ENCODE measurements at places on chromosomes 4 and X.

- DNase-seq, result peak; percentile 57
These were observed 27.8 kb upstream of the WDFY3 start for GRCh38 chr4:84994280-84994679.

DNA sequence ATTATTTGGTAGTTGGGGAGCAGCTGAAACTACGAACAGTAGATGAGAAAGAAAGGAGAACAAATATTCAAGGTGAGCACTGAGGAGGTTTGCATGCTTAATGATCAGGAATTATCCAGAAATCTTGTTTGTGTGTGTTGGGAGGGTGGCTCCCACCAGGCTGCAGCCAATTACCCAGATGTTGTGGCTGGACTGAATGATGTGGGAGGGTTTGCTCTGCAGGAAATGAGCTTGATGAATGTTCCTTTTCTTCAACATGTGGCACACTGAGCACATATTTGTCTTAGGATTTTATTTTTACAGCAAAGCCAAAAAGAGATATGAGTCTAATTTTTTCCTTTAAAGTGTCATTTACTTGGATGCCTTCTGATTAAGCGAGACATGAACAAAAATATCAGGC, 48.3 kb upstream of the AMOT start:
- DNase-seq, result no peak

GRCh38 chrX:76520273-76521054, 93.0 kb downstream of the MAGEE1 start:
- no peak for DNase-seq

DNA sequence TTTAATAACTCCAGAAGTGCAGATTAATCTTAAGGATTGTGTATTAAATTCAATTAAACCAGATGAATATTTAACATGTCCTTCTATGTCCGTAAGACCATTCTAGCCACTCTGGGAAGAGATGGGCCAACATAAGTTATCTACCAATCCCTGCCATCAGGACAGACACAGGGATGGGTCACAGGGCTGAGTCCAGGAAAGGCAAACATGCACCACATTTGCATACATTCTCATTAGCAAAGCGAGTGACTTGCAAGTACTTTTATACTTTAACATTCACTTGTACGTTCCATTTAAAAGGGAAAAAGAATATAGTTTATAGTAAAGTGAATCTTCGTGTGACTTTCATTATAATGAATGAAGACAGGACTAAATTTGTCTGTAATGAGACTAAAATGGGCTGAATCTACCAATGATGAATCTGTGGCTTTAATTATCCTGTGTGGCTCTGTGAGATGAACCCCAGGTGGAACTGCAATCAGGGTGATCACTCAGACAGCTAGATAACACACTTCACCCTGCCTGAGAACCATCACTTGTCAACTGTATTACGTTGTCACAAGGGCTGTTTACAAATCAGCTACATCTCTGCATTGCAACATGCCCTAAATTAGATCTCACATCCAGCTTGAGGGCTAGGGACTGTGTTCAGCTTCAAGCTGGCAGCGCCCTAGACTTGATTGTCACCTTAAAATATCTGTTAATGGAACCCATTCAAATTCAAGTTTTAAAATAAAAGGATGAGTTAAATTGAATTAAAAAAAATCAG, 77.2 kb downstream of the SH3KBP1 start:
- DNase-seq, result no peak

- no peak for DNase-seq
These were observed 52.1 kb upstream of the STOX2 start for GRCh38 chr4:183852910-183853547.

- peak; percentile 56 for DNase-seq
These were observed 64.5 kb upstream of the STX18 start for GRCh38 chr4:4606321-4606720.

GRCh38 chrX:131646106-131646505, 102.2 kb downstream of the OR13H1 start:
- no peak for DNase-seq

GRCh38 chr4:23500894-23501449, 388.9 kb downstream of the PPARGC1A start:
- DNase-seq, result no peak

- DNase-seq, result no peak
These were observed 40.8 kb downstream of the ARSD start for GRCh38 chrX:2888309-2888708.

- no peak for DNase-seq
These were observed 4.6 kb downstream of the PNMA5 start for GRCh38 chrX:152989292-152989658.

DNA sequence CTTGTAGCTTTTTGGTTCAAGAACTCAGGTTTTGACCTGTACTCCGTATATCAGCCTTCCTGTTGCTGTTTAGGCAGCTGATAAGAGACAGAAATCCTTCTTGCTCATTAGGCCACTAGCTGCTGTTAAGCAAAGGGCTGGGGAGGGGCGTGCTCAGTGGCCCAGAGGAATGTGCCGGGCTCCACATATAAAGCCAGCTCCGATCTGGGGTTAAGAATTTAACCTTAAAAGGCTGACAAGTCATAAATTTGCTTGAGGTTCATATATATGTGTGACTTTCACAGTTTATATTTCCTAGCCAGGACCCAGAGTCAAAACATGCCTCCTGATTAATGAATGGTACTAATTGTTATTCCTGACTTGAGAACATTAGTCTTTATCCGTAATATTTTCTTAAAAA, 15.3 kb downstream of the GPC3 start:
- peak; percentile 73 for DNase-seq

GRCh38 chr4:142846729-142847596, 862 bp upstream of the INPP4B start:
- DNase-seq, result peak; percentile 73

DNA sequence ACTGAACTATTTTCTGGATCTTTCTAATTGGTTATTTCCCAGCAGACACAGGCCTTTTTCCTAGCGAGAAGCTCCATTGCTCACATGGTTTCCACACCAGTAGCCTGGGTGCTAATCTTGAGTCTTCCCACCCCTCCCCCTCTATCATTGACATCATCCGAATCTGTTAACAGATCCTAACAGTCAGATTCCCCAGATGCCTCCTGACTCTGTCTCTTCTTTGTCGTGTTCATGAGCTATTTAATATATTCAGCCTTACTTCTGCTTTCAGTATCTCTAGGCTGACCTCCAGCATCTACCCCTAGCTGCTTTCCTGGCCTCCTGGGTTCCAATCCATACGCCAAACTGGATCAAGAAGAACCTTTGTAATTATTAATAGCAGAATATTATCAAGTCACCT, 85.0 kb downstream of the CLNK start:
- no peak for DNase-seq

GRCh38 chr4:978957-979701, 5.8 kb upstream of the DGKQ start:
- peak; percentile 77 for DNase-seq

- DNase-seq, result no peak
These were observed 42.9 kb upstream of the PROM1 start for GRCh38 chr4:16126714-16127113.

DNA sequence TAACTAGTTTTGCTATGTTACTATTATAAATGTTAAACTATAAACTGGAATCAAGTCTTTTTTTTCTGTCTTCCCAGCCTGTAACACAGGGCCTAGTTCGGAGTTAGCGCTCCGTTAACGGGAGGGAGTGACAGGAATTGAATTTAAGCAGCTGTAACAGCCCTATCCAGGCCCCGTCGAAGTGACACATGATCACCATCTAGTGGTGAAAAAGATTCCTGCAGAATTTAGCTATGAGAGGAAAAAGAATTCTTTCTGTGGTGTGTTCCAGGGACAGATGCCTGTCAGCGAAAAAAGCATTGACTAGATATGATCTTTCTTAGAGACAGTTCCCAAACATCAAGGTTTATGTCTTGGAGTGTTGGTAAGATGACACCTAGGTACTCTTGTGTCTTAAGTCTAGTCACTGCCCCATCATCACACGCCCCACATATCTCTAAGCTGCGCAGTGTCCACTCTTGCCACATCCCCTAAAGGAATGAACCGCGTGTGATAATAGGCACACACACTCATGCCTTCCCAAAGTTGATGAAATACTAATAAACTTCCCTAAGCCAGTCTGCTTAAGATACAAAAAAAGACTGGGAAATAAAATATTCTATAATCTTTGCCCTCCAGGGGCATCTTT, 2.1 kb downstream of the GAB3 start:
- DNase-seq, result peak; percentile 60

DNA sequence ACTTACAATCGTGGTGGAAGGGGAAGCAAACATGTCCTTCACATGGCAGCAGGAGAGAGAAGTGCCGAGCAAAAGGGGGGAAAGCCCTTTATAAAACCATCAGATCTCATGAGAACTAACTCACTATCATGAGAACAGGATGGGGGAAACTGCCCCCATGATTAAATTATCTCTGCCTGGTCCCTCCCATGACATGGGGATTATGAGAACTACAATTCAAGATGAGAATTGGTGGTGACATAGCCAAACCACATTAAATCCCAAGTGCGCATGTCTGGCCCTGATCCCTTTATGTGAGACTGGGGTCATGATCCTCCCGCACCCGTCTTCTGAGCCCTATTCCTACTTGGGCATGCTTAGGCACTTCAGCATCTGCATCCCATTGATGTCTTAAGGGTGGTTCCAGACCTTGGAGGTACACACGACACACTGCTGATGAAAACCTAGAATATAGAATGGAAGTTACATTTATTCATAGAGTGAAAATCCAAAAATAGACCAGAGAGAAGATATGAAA, 116.0 kb downstream of the PTTG2 start:
- no peak for DNase-seq

DNA sequence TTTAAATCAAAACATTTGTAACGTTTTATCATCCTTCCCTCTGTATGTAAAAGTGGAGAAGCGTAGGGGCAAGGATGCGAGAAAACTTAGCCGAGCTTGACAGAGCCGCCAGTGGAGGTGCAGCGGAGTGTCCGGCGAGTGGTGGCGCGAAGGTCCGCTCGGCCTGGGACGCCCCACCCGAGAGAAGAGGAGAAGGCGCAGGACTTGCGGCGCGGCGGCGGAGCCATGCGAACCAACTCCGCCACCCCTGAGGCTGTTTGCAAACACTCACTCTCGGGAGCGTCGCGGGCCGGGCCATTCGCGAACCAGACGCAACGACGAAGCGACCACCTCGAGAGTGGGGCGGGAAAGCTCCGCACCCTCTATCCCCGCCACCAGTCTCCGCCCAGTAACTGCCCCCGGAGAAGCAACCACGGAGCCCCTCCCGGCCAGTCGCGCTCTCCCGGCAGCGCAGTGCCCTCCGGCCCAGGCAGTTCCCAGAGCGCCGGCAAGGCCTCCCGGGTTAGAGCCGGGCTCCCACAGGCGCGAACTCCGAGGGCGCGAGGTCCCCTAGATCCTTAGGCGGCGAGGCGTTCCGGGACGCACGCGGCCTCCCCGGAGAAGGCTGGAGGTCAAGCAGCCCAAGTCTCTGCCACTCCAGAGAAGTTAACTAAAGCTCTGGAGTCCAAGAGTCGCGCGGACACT, 2.3 kb upstream of the MAB21L2 start:
- DNase-seq, result peak; percentile 80

- peak; percentile 92 for DNase-seq
These were observed 104.7 kb downstream of the MAML3 start for GRCh38 chr4:140049024-140049848.

DNA sequence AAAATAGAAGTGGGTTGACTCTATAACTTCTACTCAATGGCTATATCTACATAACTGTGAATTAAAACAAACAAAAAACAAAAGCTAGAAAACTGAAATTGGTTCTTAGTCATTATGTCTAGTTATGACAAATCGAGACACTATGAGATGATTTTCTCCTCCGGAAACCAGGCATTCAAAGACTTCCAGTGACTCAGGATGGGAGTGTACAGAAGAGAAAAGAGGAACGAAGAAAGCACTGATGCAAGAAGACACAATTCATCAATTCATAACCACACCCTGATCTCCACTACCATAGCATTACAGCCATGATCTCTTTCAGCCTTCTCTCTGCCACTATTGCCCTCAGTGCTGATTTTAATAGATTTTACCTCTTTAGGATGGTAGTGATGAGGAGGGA, 253.6 kb downstream of the CBLL2 start:
- no peak for DNase-seq

DNA sequence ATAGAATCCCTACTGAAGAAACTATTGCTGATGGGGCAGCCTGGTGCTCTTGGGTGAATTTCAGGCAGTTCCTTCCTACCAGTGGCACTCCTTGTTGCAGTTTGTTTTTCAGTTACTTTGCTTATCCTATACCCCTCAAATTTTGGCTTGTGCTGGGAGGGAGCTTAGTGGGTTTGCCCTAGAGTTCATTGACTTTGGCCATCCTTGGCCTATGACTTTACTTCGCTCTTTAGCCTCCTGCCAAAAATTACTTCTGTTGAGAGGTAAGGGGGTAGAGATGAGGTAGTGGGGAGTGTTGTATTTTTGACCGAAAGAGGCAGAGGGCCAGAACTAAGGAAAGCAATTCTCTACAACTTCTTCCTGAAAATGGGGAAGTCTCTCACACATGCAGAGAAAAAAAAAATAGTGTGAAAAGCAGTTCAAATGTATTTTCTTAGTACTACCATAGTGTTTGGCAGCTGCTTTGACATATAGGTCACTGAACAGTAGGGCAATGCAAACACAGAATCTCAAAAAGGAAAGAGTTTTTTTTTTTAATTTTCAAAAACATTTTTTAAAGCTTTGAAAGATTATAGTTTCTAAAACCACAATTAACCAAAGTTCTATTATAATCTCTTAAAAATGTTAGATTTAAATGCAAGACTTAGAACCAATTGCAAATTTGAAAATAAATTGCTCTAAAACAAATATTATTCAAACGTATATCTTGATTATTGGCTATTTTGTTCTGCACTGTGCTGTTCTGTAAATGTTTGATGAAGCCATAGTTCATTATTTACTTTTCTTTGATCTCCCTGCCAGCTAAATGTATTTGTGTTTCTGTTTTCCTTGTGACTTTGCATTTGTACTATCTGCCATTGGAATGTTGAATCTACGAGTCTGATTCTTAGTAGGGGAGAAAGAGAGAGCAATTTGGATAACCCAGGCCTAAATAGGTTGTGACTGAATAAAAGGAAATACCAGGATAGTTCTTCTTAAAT, 73.6 kb downstream of the DCK start:
- no peak for DNase-seq

- DNase-seq, result peak; percentile 59
These were observed 245.2 kb upstream of the CENPE start for GRCh38 chr4:103443324-103443723.

GRCh38 chr4:18319431-18319830, 297.9 kb upstream of the LCORL start:
- DNase-seq, result no peak

- no peak for DNase-seq
These were observed 16.2 kb downstream of the GBA3 start for GRCh38 chr4:22708961-22709360.

DNA sequence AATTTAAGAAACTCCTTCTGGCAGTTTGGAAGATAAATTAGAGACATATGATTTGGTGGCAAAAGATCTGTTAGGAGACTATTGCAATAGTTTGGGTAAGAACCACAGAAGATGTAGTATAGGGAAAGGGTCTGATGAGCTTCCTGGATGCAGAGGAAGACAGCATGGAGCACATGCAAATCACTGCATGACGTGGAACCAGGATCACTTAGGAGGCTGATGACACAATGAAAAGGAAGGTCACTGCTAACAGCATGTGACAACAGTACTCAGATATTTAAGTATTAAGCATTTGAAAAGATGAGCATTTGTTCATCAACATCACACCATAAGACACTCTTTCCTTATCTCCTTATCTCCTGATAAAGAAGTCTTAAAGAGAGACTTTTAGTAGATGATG, 167.8 kb upstream of the LDB2 start:
- no peak for DNase-seq
